ENCODE measurements at places on chromosomes 6 and 20. TPM values are rescaled to one million over a fixed set of nuclear protein-coding genes. Genes with fewer than 3 reads are reported as not detected.

CST5 gene
- not detected for total RNA-seq

TAGAP gene
- total RNA-seq: not detected

COL9A3 gene
- not detected for total RNA-seq

UBD gene
- not detected for total RNA-seq

PACSIN1 gene
- total RNA-seq: not detected

TRIM38 gene
- 11.6 TPM for total RNA-seq

GJA1 gene
- 323 TPM for total RNA-seq

MUCL3 gene
- not detected for total RNA-seq

SEMG1 gene
- total RNA-seq: not detected

NMBR gene
- not detected for total RNA-seq

TSBP1 gene
- total RNA-seq: not detected

CDSN gene
- not detected for total RNA-seq

SCRT2 gene
- total RNA-seq: not detected

ISM1 gene
- not detected for total RNA-seq

NRSN1 gene
- not detected for total RNA-seq

CST4 gene
- total RNA-seq: not detected

PLCB4 gene
- total RNA-seq: 2.7 TPM

TMEM217 gene
- total RNA-seq: 1.2 TPM

CLDN20 gene
- not detected for total RNA-seq

C6orf141 gene
- total RNA-seq: 0.69 TPM

SALL4 gene
- total RNA-seq: 2.0 TPM

PTK6 gene
- 0.18 TPM for total RNA-seq

SLC32A1 gene
- not detected for total RNA-seq

BPIFB4 gene
- total RNA-seq: not detected

HDGFL1 gene
- not detected for total RNA-seq

MUC22 gene
- total RNA-seq: not detected

PDE7B gene
- 18.7 TPM for total RNA-seq

TSPO2 gene
- not detected for total RNA-seq

PRICKLE4 gene
- 1.2 TPM for total RNA-seq

CDS2 gene
- total RNA-seq: 30.3 TPM

RPP21 gene
- total RNA-seq: 29.1 TPM

VGLL2 gene
- total RNA-seq: not detected

TMC2 gene
- total RNA-seq: not detected

PRPH2 gene
- 4.9 TPM for total RNA-seq
